Activated T-helper 2 cell treated with anti-CD3 and anti-CD28 coated beads, Interferon-gamma antibody, Interleukin-2, Interleukin-4, amounts not matched to agents 10 μg/mL and 5 μg/mL and 100 μg/mL, durations not matched to agents 14 hours and 24 hours and 36 hours (primary cell): ENCODE measurements at places on chromosomes 2 and 18.

GRCh38 chr2:50395605-50396297 lies 636.2 kb downstream of the NRXN1 start:
- H3K4me1 ChIP-seq = no peaks in the 10 kb centered on the region
- H3K27me3 ChIP-seq = no peaks in the 10 kb centered on the region
- no peak overlapping the region for H3K4me3 ChIP-seq

DNA sequence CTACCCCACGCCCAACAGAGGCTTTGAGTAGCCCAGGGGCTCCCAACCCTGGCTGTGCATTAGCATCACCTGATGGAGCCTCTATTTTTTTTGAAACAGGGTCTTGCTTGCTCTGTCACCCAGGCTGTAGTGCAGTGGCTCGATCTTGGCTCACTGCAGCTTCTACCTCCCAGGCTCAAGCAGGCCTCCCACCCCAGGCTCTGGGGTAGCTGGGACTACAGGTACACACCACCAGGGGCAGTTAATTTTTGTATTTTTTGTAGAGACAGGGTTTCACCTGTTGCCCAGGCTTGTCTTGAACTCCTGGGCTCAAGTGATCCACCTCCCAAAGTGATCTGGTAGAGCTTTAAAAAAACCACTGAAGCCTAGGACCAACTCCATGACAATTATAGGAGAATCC lies 394.8 kb upstream of the ATP5MC3 start:
- peaks cover 2% of the 10 kb centered on the region for H3K4me1 ChIP-seq
- no peak overlapping the region for H3K27ac ChIP-seq
- no peak for DNase-seq
- no peaks in the 10 kb centered on the region for H3K36me3 ChIP-seq
- no peaks in the 10 kb centered on the region for H3K27me3 ChIP-seq
- no peak overlapping the region for H3K4me3 ChIP-seq

DNA sequence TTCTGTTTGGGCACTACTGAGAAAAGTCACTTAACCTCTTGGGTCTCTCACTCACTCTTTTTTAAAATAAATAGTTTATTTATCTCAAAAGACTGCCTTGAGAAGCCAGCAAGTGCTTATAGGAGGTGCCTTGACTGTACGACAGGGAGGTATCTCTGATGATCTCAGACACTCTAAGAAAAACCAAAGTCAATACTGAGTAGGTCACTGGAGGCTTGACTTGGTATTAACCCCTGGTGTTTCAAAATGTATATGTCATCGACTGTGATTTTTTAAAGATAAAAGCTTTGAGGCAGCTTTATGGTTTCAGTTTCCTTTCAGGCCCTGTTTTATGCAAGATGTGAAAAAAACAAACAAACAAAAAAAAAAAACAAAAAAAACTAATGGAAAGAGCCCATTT lies 33.7 kb downstream of the MREG start:
- no peak for DNase-seq
- peak overlapping the region; percentile 70 for H3K27ac ChIP-seq
- no peak overlapping the region for H3K4me3 ChIP-seq
- H3K27me3 ChIP-seq = no peaks in the 10 kb centered on the region
- H3K36me3 ChIP-seq = peaks cover 26% of the 10 kb centered on the region

- H3K4me1 ChIP-seq = no peaks in the 10 kb centered on the region
- no peak for DNase-seq
- no peak overlapping the region for H3K27ac ChIP-seq
- no peak overlapping the region for H3K4me3 ChIP-seq
- H3K27me3 ChIP-seq = no peaks in the 10 kb centered on the region
Measured at GRCh38 chr2:198518935-198519334, 714.5 kb downstream of the PLCL1 start.

GRCh38 chr2:63740943-63741342 lies 100.8 kb upstream of the UGP2 start:
- DNase-seq = no peak
- peaks cover 18% of the 10 kb centered on the region for H3K27me3 ChIP-seq
- H3K27ac ChIP-seq = no peak overlapping the region
- H3K4me1 ChIP-seq = no peaks in the 10 kb centered on the region
- H3K36me3 ChIP-seq = no peaks in the 10 kb centered on the region

- no peak for DNase-seq
- H3K4me1 ChIP-seq = no peaks in the 10 kb centered on the region
- H3K27ac ChIP-seq = no peak overlapping the region
- H3K36me3 ChIP-seq = no peaks in the 10 kb centered on the region
- H3K27me3 ChIP-seq = no peaks in the 10 kb centered on the region
Measured at GRCh38 chr18:27261769-27262549, 76.9 kb upstream of the CHST9 start.

- no peak for DNase-seq
- no peaks in the 10 kb centered on the region for H3K36me3 ChIP-seq
- H3K4me3 ChIP-seq = no peak overlapping the region
- no peak overlapping the region for H3K27ac ChIP-seq
Measured at GRCh38 chr2:198479065-198479464, 674.7 kb downstream of the PLCL1 start.

DNA sequence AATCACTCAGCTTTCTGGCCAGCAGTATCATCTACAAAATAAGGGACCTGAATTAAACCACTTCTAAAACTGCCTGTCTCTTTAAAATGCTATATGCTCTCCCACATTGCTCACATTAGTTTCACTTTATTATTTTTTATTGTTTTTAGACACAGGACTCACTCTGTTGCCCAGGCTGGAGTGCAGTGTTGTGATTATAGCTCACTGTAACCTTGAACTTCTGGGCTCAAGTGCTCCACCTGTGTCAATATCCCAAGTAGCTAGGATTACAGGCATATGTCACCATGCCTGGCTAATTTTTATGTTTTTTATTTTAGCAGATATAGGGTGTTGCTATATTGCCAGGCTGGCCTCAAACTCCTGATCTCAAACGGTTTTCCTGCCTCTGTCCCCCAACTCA lies 591.3 kb upstream of the ZNF804A start:
- H3K4me1 ChIP-seq = no peaks in the 10 kb centered on the region
- no peak for DNase-seq
- H3K4me3 ChIP-seq = no peak overlapping the region
- no peaks in the 10 kb centered on the region for H3K36me3 ChIP-seq

DNA sequence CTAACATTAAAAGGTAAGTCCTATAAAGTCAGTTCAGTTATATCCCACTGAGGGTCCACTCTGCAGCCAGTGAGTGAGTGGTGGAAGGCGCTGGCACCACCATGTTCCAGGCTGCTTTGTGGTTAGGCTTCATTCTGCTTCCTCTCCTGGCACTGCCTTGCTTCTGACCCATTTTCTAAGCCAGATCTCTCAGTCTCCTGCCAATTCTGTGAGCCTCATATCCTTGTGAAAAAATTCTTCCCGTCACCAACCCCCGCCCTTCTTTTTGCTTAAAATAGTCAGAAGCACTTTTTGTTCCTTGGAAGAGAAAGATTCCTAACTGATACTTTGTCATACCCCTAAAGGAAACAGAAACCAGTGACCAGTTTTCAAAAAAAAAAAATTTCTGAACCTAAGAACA lies 139.8 kb upstream of the NCK2 start:
- H3K36me3 ChIP-seq = no peaks in the 10 kb centered on the region
- no peaks in the 10 kb centered on the region for H3K4me1 ChIP-seq
- peaks cover 27% of the 10 kb centered on the region for H3K27me3 ChIP-seq

DNA sequence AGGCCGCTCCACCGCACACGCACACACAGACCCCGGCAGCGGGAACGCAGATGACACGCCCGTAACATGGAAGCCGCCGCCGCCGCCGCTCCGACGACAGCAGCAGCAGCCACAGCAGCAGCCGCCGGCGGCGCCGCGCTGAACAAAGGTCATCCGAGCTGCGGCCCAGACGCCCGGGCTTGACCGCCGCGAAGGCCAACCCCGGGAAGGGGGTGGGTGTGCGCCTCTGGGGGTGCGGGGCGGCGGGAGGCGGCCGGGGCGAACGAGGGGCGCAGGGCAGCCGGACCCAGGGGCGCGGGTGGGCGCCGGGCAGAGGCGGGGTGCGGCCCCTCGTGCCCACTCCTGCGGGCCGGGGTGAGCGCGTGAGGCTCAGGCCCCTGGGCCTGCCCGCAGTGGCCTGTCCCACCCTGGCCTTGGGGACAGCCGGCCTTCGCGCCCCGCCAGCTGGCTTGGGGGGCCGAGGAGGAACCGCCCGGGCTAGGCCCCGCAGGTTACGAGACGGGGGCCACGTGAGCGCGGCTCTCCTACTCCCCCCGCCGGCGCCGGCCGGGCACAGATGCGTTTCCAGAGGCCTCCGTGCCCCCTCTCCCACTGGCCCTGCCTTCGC lies 1.0 kb upstream of the ZNF532 start:
- peaks cover 64% of the 10 kb centered on the region for H3K27me3 ChIP-seq
- peaks cover 3% of the 10 kb centered on the region for H3K36me3 ChIP-seq
- H3K27ac ChIP-seq = no peak overlapping the region
- no peak for DNase-seq

GRCh38 chr2:48339451-48339850 lies 190.5 kb upstream of the STON1 start:
- no peak overlapping the region for H3K4me3 ChIP-seq
- no peak overlapping the region for H3K27ac ChIP-seq
- H3K4me1 ChIP-seq = peaks cover 30% of the 10 kb centered on the region
- no peaks in the 10 kb centered on the region for H3K27me3 ChIP-seq
- peaks cover 47% of the 10 kb centered on the region for H3K36me3 ChIP-seq
